ENCODE measurements at places on chromosomes 2 and 18. TPM values are rescaled to one million over a fixed set of nuclear protein-coding genes. Genes with fewer than 3 reads are reported as not detected.

Gene ITGA6
- 14.6 TPM for total RNA-seq

Gene SERPINB13
- not detected for total RNA-seq

Gene USP37
- total RNA-seq = 38.1 TPM

Gene GAL3ST2
- total RNA-seq = 0.34 TPM

Gene FTCDNL1
- 1.9 TPM for total RNA-seq

Gene SERPINB3
- total RNA-seq = not detected

Gene ANKRD30BL
- not detected for total RNA-seq

Gene SPR
- total RNA-seq = 0.79 TPM

Gene INHA
- not detected for total RNA-seq

Gene DLGAP1
- total RNA-seq = not detected

Gene IL1RN
- not detected for total RNA-seq

Gene HOXD3
- not detected for total RNA-seq

Gene B3GNT7
- total RNA-seq = 0.26 TPM

Gene POTEI
- not detected for total RNA-seq

Gene FAM110C
- total RNA-seq = 0.16 TPM

Gene CRYBA2
- not detected for total RNA-seq

Gene SP5
- not detected for total RNA-seq

Gene HYCC2
- 35.9 TPM for total RNA-seq

Gene SATB2
- total RNA-seq = not detected

Gene SCN7A
- not detected for total RNA-seq

Gene NEU2
- not detected for total RNA-seq

Gene CDK15
- not detected for total RNA-seq

Gene LIMS3
- 0.74 TPM for total RNA-seq

Gene TAF4B
- 8.1 TPM for total RNA-seq

Gene ACKR3
- total RNA-seq = 3.6 TPM

Gene AOX1
- not detected for total RNA-seq

Gene GAREM1
- total RNA-seq = not detected

Gene SH2D6
- total RNA-seq = 0.73 TPM

Gene PAIP2B
- total RNA-seq = 1.5 TPM

Gene SLC35F6
- 21.0 TPM for total RNA-seq

Gene C2orf92
- 4.0 TPM for total RNA-seq

Gene MRPS9
- total RNA-seq = 24.9 TPM

Gene CPO
- not detected for total RNA-seq

Gene POU3F3
- total RNA-seq = not detected

Gene FRZB
- not detected for total RNA-seq

Gene SLC19A3
- total RNA-seq = not detected

Gene HAAO
- total RNA-seq = 0.40 TPM

Gene APOB
- total RNA-seq = not detected

Gene PTPRM
- total RNA-seq = 1.0 TPM

Gene IL36RN
- not detected for total RNA-seq

Gene IL1F10
- total RNA-seq = not detected

Gene SERPINB10
- not detected for total RNA-seq

All from activated CD8-positive, alpha-beta T cell treated with anti-CD3 and anti-CD28 coated beads, Interleukin-2, amount 10 ng/mL, durations not matched to agents 7 days and 5 days (primary cell).